ENCODE measurements at places on chromosomes 6 and 20.

DNA sequence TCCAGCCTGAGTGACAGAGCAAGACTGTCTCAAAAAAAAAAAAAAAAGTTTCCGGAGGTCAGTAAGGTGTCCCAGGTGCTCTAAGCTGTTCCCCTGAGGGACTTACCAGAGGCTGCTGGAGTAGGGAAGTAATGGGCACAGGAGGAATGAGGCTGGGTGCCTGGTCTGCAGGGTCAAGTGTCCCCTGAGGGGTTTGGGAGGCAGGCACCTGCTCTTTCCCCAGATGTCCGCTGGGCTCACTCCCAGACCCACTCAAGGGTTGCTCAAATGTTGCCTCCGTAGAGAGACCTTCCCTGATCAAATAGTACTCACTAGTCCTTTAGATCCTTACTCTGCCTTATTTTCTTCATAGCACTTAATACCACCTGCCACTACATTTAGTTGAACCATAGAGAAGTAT lies 5.4 kb upstream of the MAPK13 start:
- no peak for DNase-seq

- DNase-seq: no peak
Observed at GRCh38 chr20:16608277-16608650, 35.0 kb upstream of the KIF16B start.

GRCh38 chr6:127300411-127300810 lies 33.7 kb downstream of the RNF146 start:
- peak; percentile 93 for DNase-seq

- DNase-seq: no peak
Observed at GRCh38 chr6:13328875-13329183, 492 bp upstream of the TBC1D7 start.

DNA sequence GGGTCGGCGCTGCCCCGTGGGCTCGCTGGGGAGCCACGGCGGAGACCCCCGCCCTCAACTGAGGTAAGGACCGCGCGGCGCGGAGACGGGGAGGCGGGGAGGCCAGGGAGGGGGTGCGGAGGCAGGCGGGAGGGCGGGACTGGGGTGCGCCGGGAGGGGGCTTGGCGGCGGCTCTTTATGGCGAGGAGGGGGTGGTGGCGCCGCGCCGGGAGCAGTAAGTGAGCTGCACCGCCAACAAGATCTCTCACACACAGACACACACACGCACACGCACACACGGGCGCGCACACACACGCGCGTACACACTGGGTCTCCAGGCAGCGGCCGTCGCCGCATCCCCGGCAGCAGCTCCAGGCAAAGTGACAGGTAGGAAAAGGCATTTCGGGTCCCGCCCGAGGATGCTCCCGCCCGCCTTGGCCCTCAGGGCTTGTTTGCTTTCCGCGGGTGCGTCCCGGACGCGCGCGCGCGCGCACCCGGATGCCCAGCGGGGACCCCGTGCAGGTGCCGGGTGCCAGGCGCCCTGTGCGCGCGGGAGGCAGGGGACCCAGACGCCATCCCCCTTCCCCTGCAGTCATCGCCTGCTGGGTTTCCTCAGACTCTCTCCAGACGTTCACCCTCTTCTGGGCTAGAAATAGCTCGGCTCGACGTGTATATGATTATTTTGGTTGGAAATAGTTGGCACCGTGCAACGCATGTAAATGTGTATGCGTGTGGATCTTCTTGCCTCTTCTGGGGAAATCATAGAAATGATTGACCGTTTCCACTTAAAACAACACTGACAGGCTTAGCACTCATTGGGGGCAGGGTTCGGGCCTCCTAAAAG lies at the start of gene PLCB4:
Gene PLCB4, plus strand, starts transcription at position 247 of the 823 bp plus-strand sequence. CDS start 238,728 bp downstream, outside the sequence.
- DNase-seq: peak; percentile 71

- DNase-seq: peak; percentile 17
Observed at GRCh38 chr20:49747707-49748524, 34.2 kb upstream of the B4GALT5 start.

DNA sequence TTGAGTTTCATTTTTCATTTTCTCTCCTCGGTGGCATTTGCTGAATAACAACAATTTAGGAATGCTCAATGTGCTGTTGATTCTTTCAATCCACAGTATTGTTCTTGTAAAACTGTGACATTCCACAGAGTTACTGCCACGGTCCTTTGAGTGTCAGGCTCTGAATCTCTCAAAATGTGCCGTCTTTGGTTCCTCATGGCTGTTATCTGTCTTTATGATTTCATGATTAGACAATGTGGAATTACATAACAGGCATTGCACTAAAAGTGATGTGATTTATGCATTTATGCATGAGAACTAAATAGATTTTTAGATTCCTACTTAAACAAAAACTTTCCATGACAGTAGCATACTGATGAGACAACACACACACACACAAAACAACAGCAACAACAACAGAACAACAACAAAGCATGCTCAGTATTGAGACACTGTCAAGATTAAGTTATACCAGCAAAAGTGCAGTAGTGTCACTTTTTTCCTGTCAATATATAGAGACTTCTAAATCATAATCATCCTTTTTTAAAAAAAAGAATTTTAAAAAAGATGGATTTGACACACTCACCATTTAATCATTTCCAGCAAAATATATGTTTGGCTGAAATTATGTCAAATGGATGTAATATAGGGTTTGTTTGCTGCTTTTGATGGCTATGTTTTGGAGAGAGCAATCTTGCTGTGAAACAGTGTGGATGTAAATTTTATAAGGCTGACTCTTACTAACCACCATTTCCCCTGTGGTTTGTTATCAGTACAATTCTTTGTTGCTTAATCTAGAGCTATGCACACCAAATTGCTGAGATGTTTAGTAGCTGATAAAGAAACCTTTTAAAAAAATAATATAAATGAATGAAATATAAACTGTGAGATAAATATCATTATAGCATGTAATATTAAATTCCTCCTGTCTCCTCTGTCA lies 88.1 kb downstream of the SNAP25 start:
- peak; percentile 81 for DNase-seq

GRCh38 chr6:11919771-11920440 lies 92.2 kb upstream of the HIVEP1 start:
- no peak for DNase-seq

GRCh38 chr6:122997541-122998150 lies 1.6 kb downstream of the CLVS2 start:
- DNase-seq: no peak

DNA sequence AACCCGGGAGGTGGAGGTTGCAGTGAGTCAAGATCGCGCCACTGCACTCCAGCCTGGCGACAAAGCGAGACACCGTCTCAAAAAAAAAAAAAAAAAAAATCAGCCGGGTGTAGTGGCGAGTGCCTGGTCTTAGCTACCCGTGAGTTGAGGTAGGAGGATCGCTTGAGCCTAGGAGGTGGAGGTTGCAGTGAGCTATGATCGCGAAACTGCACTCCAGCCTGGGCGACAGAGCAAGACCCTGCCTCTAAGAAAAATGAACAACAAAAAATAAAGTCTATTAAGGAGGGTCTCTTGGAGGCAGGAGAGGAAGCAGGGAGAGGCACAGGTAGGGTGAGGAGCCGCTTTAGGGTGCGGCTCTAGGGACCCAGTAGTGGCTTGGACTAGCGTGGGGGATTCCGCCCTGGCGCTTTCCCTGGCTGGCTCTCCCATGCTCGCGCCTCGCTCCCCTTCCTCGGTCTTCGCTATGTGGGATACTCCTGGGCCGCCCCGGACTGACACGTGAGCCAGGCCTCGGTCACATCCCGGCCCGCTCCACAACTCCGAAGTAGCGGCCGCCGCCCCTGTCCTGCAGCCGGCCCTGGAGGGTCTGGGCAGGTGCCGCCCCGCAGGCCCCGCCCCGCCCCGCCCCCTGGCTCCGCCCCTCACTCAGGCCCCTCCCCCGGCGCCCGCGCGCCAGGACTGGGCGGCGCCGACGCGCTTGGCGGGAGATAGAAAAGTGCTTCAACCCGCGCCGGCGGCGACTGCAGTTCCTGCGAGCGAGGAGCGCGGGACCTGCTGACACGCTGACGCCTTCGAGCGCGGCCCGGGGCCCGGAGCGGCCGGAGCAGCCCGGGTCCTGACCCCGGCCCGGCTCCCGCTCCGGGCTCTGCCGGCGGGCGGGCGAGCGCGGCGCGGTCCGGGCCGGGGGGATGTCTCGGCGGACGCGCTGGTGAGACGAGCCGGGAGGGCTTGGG lies at the start of gene MYBL2:
Gene MYBL2, plus strand, starts transcription at position 739 of the 953 bp plus-strand sequence. Its CDS starts 170 bp downstream, at position 909.
- peak; percentile 65 for DNase-seq

- DNase-seq: peak; percentile 35
Observed at GRCh38 chr20:43541214-43541613, 17.6 kb upstream of the SGK2 start.

GRCh38 chr6:132648828-132649227 lies 10.2 kb downstream of the TAAR1 start:
- no peak for DNase-seq

DNA sequence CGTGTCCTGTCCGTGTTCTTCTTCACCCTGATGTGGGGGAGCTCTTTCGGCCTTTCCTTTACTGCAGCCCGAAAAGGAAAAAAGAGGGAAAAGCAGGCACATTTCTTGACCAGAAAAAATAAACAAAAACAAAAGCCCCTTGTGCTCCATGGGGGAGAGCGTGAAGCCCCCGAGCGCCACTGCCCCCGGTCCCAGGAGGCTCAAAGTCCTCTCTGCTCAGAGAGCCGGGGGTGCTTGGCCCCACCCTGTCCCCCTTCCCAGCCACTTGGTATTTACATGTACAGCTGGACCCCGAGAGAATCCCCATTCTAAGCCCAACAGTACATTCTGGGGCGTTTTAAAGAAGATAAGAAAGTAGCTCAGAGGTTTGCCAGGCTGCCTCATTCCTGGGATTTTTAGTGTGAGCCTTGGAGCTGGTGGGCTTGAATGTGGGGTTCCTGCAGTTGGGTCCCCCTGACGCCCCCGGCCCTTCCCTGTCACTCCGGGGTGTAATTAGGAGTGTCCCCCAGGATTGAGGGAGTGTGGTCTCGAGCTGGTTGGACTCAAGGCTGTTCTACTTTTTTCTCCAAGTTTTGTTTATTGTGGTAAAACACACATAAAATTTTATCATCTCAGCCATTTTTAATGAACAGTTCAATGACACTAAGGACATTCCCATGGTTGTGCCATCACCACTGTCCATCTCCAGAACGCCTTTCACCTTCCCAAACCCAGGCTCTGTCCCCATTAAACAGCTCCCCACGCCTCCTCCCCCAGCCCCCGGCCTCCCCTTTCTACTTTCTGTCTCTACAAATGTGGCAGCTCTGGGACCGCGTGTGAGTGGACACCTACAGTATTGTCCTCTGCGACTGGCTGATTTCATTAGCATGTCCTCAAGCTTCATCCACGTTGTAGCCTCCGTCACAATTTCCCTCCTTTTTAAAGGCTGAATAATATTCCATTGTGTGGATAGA lies 55.7 kb upstream of the BHLHE23 start:
- no peak for DNase-seq

DNA sequence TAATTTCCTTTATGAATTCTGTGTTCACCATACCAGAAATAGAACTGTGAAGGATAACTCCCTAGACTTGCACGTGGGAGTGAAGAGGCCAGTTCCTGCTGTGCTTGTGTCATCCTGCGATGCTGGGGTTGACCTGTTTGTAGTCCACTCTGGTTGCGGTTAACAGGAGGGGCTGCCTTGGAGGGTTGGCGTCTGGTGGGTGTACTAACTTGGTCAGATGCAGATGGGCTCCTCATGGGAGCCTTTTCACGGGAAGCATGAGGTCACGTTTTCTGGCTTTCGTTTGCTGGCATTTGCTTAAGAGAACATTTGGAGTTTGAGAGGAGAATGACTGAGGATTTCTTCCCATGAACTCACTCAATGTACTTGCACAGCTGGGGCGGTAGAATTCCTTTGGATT lies 41.2 kb downstream of the IGF2R start:
- peak; percentile 69 for DNase-seq

DNA sequence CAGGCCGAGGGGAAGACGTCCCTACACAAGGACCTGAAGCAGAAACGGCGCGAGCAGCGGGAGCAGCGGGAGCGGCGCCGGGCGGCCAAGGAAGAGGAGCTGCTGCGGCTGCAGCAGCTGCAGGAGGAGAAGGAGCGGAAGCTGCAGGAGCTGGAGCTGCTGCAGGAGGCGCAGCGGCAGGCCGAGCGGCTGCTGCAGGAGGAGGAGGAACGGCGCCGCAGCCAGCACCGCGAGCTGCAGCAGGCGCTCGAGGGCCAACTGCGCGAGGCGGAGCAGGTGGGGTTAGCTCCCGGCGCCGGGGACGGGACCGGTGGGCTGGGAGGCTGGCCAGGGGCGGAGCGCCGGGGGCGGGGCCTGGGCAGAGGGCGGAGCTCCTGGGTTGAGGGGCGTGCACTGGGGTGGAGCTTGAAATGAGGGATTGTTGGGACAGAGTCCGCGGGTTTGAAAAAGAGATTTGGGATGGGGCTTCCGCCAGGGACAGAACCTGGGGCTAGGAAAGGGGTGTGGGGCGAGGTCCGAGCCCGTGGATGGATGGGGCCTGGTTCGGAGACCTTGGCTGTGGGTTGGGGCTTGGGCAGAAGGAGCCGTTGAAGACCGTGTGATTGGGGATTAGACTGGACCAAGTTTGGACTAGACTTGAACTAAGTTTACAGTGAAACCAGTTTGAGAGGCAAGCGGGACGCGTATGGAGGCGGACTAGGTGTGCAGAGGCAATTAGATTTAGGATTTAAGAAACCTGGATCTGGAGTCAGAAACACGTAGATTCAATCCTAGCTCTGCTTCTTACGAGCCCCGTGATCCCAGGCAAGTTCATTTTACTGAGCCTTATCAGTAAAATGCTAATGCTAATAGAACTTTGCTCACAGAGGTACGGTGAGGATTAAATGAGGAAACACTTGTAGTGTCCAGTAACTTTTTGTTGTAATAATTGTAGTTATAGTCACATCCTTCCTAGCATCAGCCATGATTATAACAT lies 20.9 kb downstream of the DEF6 start:
- peak; percentile 80 for DNase-seq

- DNase-seq: no peak
Observed at GRCh38 chr6:158226655-158227512, 58.7 kb downstream of the GTF2H5 start.

- peak; percentile 33 for DNase-seq
Observed at GRCh38 chr6:165876588-165876987, 213.5 kb upstream of the PDE10A start.

DNA sequence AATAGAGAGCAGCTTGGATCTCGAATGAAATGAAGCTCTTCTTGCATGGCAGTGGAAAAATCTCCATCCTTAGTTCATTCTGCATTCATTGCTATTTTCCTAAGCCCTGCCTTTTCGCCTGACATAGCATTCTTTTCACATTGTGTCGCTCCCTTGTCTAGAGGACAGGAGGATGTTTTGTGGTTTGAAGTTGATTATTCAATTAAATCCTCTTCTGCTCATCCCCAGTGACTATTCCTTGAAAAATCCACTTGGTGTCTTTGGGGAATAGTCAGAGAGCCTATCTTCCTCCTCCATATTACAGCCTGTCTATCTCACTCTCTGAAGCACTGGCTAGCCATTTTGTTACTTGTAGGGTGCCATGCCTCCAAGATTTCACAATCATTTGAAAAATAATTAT lies 161.2 kb downstream of the KLHL32 start:
- DNase-seq: peak; percentile 95

GRCh38 chr6:144075187-144075586 lies 20.2 kb downstream of the SF3B5 start:
- DNase-seq: no peak

GRCh38 chr20:51386586-51386985 lies 155.9 kb downstream of the NFATC2 start:
- DNase-seq: no peak

DNA sequence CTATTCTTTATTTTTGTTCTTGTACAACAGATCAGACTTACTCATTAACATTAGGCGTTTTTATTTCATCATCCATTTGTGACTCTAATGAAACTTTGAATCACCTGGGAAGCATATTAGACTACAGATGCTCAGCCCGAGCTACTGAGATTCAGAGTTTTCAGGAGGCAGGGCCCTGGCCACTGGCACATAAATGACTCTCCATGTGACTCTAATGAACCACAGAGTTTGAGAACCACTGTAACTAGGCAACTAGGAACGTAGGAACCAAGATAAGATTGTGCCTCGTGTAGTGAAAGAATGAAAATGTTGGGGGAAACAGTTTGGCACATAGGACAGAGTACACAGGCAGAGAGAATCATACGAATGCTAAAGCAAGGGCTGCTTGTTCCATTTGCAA lies 405.9 kb upstream of the BTBD3 start:
- no peak for DNase-seq
